ENCODE measurements at places on chromosomes 7 and 10. TPM values are rescaled to one million over a fixed set of nuclear protein-coding genes. Genes with fewer than 3 reads are reported as not detected.

GRCh38 chr7:105649727-105650381, 68.6 kb upstream of the EFCAB10 start:
- DNase-seq = no peak

- DNase-seq = no peak
Observed at GRCh38 chr7:56174875-56175760, 58.9 kb upstream of the NUPR2 start.

GRCh38 chr7:88492153-88492552, 185.5 kb upstream of the STEAP4 start:
- no peak for DNase-seq

DNA sequence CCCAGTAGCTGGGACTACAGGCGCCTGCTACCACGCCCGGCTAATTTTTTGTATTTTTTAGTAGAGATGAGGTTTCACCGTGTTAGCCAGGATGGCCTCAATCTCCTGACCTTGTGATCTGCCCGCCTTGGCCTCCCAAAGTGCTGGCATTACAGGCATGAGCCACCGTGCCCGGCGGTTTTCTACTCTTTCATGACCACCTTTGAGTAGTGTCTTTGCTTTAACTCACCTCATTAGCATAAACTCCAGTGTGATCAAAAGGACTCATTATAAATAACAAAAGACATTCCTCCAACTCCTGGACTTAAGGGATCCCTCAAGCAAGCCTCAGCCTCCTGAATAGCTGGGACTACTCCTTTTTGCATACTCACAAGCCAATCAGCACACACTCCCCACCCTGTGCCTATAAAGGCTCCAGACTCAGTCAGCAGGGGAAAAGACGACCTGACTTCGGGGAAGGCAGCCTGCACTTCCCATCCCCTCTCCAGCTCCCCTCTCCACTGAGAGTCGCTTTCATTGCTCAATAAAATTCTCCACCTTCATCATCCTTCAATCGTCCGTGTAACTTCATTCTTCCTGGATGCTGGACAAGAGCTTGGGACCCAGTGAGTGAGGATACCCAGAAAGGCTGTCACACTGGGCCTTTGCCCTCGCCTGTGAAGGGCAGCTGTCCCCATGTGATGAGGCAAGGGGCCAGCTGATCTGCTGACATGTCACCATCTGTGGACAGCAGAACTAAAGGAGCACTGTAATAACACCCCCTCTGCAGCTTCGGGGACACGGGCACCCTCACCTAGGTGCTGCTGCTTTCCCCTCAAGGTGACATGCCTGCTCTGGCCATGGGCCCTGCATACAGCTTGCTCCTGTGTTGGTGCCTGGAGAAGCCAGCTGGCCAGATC, 35.0 kb upstream of the EIF4H start:
- no peak for DNase-seq

GRCh38 chr10:126373147-126373546, 15.1 kb downstream of the ADAM12 start:
- no peak for DNase-seq

- peak; percentile 73 for DNase-seq
Observed at GRCh38 chr7:87797798-87798403, 78.3 kb downstream of the SLC25A40 start.

GRCh38 chr10:54319341-54319740, 481.7 kb downstream of the PCDH15 start:
- DNase-seq = no peak

- DNase-seq = no peak
Observed at GRCh38 chr10:49502358-49502757, 36.6 kb downstream of the ERCC6 start.

GRCh38 chr10:21513405-21513788, 12.1 kb downstream of the SKIDA1 start:
- DNase-seq = no peak

Gene EPHA1
- polyA plus RNA-seq = 0.06 TPM

Gene ZCWPW1
- 0.30 TPM for polyA plus RNA-seq

Gene OR13A1
- not detected for polyA plus RNA-seq
